Naive thymus-derived CD8-positive, alpha-beta T cell (primary cell): ENCODE measurements at places on chromosomes 4 and X. TPM values are rescaled to one million over a fixed set of nuclear protein-coding genes. Genes with fewer than 3 reads are reported as not detected.

The TMEM156 gene
- polyA plus RNA-seq, result 18.2 TPM

The FAM47A gene
- not detected for polyA plus RNA-seq

DNA sequence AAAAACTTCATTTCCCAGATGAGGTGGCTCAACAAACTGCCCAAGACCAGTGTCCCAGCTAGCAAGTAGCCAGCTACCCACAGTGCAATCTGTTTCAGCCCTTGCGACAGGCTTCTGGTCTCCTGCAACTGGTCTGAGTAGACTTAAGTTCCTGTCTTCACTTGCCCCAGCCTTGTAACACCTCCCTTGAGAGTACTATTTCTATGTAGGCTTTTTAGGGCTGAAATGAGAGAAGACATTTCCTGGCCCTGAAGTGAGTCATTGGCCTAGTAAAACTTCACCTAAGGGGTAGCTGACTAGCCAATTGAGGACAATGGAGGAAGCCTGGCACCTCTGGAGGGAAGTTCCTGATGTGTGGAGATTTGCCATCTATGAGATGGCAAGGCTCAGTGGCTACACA lies 80.1 kb upstream of the STIM2 start:
- H3K36me3 ChIP-seq, result peaks cover 16% of the 10 kb centered on the region
- no peak for DNase-seq
- H3K4me3 ChIP-seq, result no peak overlapping the region
- H3K27ac ChIP-seq, result no peak overlapping the region

DNA sequence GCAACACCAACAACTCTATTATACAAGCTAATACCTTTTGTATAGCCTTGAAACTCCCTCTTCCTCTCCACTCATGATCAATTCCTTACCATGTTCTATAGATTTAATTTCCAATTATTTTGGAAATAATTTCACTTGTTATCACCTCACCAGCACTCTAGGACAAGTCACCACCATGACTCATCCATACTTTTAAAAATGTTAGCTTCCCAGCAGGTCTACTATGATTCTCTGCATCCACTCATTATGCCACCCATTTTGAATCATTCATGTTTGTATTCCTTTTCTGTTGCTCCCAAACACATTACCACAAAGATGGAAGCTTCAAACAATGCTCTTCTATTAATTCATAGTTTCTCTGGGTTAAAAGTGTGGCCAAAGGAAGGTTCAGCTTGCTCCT lies 469.6 kb downstream of the PDGFC start:
- no peak overlapping the region for H3K4me3 ChIP-seq
- no peaks in the 10 kb centered on the region for H3K36me3 ChIP-seq
- no peak overlapping the region for H3K27ac ChIP-seq
- peaks cover 3% of the 10 kb centered on the region for H3K27me3 ChIP-seq
- no peak for DNase-seq

DNA sequence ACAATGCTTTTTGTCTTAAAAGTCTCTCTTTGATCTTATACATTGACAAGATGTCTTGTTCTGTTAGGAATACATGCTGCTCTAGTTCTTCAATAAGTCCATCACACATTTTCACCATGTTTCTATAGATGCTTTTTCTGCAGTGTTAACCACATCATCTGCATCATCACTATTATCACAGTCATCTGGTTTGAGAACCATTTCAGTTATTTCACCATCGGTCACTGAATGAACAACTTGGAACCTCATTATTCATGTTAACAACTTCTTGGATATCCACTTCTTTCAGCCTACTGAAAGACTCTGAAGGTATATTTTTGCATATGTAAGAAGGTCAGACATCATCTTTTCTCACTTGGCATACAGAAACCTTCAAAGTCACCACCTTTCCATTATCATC lies 975.2 kb downstream of the STIM2 start:
- no peak for DNase-seq
- no peaks in the 10 kb centered on the region for H3K27me3 ChIP-seq
- H3K36me3 ChIP-seq, result no peaks in the 10 kb centered on the region
- no peak overlapping the region for H3K27ac ChIP-seq
- no peaks in the 10 kb centered on the region for H3K4me1 ChIP-seq
